CD4-positive, alpha-beta T cell treated with Interleukin-17A for 1 hour (primary cell): ENCODE measurements at places on chromosomes 7 and 10.

- DNase-seq: no peak
These were observed 1.0 kb downstream of the FAM107B start for GRCh38 chr10:14773551-14774213.

- no peak for DNase-seq
These were observed 85.5 kb downstream of the PRTFDC1 start for GRCh38 chr10:24866604-24867583.

DNA sequence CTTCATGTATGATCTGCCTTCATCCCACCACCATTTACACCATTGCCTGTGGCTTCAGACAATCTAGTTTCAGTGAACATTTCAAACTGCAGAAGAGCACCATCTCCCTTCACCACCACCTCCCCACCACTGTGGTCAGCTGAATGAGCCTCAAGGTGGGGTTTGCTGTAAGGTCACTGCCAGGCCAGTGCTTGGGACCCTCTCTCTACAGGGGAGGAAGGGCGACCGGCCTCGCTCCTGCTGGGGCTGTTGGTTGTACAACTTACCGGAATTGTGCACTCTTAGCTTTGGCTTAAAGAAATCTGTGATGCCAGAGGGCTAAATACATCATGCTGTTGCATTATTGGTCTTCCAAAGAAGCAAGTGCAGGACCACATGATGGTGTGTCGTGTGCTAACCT is 26.6 kb downstream of the PFKP start:
- DNase-seq: no peak

DNA sequence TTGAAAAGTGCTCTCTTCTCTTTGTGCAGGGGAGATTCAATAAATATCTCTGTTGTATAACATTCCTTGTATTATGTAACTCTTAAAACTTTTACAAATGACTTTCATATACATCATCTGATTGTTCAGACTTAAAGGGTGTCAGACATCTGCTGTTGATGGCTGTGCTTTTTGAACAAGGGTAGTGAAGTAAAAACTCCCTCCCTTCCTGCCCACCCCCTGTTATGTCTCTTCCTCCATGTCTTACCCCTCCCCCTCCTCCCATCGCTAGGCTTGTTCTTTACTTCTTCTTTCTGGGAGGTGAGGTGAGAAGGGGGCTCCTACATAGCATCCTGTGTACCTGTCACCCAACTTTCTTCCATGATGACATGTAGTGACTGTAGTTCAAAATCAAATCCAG is 23.4 kb upstream of the ABCB4 start:
- no peak for DNase-seq

DNA sequence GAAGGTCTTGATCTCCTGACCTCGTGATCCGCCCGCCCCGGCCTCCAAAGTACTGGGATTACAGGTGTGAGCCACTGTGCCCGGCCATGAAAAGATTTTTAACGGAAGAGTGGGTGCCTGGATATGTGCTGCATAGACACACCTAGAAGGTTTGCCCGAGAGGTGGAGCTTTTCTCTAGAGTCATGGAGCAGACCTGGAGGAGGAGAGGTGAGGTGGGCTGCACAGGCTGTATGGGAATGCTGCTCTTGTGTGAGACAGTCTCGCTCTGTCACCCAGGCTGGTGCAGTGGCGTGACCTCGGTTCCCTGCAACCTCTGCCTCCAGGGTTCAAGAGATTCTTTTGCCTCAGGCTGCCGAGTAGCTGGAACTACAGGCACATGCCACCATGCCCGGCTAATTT is 103.3 kb downstream of the ACTR3B start:
- DNase-seq: no peak

GRCh38 chr7:79593866-79594301 is 140.4 kb upstream of the MAGI2 start:
- DNase-seq: no peak

- no peak for DNase-seq
These were observed 69.8 kb downstream of the HDAC9 start for GRCh38 chr7:18565337-18565736.

- DNase-seq: no peak
These were observed 369.4 kb downstream of the INHBA start for GRCh38 chr7:41333511-41333910.

- no peak for DNase-seq
These were observed 1132.3 kb downstream of the XPNPEP1 start for GRCh38 chr10:108791030-108791429.

DNA sequence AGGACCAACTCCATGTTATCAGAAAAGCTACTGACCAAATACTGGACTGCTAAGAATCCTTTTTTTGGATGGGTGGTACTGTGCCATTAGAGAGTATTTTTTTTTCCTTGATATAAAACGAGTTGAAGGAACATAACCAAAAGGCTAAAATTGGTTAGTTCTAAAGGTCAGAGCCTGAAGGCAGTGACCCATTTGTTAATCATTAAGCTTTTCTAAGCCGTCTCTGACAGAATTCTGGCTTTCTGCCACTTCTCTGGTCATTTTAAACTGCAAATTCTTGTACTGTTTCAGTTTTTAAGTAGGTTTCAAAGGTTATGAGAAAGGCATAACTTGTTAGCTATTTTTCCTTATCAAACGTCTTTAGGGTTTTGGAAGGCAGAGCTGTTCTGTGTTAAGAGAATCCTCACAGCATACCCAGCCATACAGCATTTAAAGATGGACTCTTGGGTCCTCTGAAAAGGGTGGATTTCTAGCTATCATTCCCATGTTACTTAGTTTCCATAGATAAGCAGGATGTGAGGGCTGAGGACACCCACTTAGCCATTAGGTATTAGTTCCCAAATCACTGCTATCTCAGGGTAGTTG is 196.8 kb downstream of the RNLS start:
- no peak for DNase-seq
